ENCODE measurements at places on chromosomes 4 and X.

- no peak for DNase-seq
Measured at GRCh38 chr4:117311215-117311614, 225.8 kb upstream of the TRAM1L1 start.

DNA sequence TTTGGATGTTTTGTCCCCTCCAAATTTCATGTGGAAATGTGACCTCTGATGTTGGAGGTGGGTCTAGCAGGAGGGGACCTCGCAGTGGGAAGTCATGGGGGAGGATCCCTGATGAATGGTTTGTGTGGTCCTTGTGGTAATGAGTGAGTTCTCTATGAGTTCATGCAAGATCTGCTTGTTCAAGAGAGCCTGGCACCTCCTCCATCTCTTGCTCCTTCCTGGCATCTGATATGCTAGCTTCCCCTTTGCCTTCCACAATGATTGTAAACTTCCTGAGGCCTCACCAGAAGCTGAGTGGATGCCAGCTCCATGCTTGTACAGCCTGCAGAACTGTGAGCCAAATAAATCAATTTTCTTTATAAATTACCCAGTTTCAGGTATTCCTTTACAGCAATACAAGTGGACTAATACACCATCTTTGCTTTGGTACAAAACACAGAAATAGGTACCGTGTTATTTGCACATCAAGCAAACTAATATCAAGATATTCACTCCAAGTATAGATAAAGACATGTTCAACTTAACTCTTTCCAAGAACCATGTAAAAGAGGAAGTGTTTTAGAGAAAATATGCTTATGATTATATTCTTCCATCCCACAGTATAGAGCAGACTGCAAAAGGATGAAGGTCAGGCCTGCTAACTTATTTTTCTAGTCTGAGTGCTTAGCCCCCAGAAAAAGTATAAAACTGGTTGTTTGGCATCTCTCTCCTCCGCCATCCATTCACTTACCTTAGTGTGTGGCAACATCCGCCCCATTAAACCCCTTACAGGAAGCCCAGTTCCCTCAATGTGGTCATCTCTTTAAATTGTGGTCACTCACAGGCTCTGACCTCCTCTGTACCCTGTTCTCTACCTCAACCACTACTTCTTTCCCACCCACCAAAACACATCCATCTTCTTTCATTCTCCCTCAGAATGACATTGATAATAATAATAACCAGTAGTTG is 6.7 kb downstream of the ARAP2 start:
- DNase-seq, result no peak

DNA sequence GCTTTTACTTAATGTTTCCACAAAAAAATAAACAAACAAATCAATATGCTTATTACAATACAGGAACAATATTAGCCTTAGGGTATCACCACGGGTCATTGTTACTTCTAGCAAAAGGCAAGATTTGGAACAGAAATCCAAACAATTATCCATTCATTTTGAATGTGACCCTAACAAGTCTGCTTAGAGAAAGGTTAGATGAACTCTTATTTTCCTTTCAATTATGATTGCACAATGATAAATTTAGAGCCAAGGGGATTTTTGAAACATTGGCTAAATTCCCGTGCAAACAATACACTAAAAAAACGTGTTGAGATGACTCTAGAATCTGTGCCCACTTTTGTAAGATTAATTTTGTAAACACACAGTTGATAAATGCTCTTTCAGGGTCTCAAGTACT is 474.7 kb downstream of the PCDH7 start:
- no peak for DNase-seq

GRCh38 chrX:45274576-45274975 is 73.9 kb upstream of the DIPK2B start:
- DNase-seq, result no peak

DNA sequence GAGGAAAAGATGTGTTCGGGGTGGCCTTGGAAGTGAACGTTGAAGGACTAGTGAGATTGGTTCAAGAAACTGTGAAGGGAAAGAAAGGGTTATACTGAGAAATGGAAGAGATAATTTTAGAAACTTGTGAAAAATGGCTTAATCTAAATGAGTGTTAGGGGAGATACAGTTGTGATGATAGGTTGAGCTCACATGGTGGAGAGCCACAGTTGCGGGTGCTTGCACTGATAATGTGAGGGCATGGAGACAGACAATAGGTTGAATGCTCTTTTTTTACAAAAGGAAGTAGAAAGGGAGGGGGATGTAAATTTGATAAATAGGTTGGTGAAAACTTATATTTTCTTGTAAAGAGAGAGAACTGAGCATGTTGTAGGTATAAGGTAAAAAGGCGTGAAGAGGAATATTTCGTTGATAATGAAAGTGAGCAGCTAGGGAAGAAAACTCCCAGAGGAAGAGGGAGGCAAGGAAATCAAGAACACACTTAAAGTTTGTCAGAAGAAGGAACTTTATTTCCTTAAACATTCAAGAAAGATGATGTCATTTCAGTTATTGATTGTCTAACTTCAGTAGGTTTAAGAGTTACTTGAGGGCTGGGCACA is 8.2 kb downstream of the AREG start:
- DNase-seq, result no peak

- DNase-seq, result no peak
Measured at GRCh38 chr4:74640111-74640903, 154.0 kb downstream of the BTC start.

DNA sequence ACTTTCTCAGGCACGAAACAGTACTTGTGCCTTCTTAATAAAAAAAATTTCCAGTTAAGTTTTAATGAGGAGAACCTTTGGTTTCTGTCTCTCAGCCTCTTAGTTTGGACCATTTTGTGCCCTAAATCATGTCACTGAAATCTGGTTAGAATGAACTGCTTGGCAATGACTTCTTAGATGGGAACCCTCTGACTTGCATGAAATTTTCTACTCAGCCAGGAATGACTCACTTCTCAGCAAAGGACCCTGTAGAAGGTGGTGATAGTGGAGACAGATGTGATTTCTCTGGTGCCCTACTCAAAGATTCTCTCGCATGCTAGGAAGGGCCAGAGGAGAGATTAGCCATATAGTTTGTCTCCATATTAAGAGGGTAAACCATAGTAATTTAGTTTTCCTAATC is 50.5 kb downstream of the RASL11B start:
- no peak for DNase-seq

DNA sequence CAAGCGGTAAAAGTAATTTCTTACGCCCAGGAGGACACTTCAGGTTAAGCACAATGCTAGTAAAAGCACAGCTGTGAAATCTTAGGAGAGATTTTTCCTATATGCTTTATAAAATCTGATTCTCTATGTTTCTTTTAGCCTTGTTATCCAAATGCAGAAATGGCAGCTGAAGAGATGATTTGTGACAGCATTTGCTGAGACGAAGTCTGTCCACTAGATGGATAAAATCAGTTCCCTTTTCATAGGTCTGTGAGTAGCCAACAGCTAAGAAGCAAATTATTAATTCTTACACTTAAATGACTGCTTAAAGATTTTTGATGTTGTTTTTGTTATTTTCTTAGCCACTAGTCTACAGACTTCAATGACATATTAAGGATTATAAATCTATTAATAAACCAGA is 5.3 kb downstream of the GPM6A start:
- no peak for DNase-seq

DNA sequence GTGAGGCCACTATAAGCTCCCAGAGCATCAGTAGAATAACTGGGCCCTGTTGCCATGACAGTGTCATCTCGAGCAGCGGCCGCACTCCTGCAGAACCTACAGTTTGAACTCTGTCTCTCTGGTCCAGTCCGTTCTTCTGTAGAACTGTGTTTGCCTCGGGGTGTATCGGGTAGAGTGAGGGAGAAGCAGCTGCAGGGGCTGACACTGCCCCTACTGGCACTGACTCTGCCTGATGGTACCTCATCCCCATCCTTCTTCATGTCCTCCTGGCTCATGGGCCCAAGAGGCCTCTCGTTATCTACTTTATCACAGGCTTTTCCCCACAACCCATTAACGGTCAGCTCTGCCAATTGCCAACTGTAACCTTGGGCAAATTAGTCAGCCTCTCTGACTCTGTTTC is 96.5 kb downstream of the NPNT start:
- no peak for DNase-seq

- DNase-seq, result no peak
Measured at GRCh38 chr4:93319041-93319440, 509.5 kb upstream of the ATOH1 start.

- no peak for DNase-seq
Measured at GRCh38 chr4:158912390-158912789, 143.6 kb downstream of the FNIP2 start.

GRCh38 chr4:87497159-87497558 is 32.0 kb downstream of the SPARCL1 start:
- DNase-seq, result no peak

DNA sequence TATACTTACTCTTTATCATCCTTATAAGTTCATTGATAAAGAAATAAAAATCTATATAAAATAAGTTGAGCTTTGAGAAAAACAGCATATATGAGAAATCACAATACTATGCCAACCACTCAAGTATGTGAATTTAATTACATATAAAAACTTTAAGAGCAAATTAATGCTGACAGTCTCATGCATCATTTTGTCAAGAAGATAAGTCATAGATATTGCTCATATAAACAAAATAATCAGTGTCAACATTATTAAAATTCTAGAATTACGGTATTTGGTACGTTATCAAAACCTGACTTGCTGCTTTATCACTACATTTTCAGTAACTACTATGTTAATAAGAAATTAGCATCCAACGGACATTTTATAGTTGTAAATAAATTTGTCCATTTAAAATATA is 111.2 kb downstream of the FBXO8 start:
- no peak for DNase-seq

DNA sequence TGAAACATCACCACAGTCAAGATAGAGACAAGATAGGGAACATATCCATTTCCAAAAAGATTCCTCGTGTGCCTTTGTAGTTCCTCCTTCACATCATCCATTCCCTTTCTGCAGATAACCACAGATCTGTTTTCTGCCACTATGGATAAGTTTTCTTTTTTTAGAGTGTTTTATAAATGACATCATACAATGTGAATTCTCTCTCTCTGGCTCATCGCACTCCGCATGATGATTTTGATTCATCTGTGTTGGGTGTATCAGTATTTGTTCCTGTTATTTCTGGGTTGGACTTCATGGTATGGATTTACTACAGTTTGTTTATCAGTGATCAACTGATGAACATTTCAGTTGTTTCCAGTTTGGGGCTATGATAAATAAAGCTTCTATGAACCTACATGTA is 23.2 kb upstream of the ANXA3 start:
- DNase-seq, result no peak

DNA sequence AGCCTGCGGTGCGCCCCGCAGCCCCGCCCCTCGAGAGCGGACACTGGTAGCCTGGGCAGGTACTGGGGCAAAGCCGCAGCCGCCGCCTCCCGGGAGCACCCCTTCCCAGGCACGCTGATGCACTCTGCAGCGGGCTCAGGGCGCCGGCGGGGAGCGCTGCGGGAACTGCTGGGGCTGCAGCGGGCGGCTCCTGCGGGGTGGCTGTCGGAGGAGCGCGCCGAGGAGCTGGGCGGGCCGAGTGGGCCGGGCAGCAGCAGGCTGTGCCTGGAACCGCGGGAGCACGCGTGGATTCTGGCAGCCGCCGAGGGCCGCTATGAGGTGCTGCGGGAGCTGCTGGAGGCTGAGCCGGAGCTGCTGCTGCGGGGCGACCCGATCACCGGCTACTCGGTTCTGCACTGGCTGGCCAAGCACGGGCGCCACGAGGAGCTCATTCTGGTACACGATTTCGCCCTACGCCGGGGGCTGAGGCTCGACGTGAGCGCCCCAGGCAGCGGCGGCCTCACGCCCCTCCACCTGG is 401 bp downstream of the SOWAHD start:
- no peak for DNase-seq

- no peak for DNase-seq
Measured at GRCh38 chr4:25536564-25537320, 118.9 kb upstream of the SLC34A2 start.

GRCh38 chrX:71301195-71301924 is at the start of gene ITGB1BP2:
Gene ITGB1BP2, plus strand, starts transcription at chrX:71301750. Its CDS starts 57 bp downstream, at chrX:71301807.
- no peak for DNase-seq

GRCh38 chr4:22869235-22869634 is 176.5 kb downstream of the GBA3 start:
- no peak for DNase-seq

DNA sequence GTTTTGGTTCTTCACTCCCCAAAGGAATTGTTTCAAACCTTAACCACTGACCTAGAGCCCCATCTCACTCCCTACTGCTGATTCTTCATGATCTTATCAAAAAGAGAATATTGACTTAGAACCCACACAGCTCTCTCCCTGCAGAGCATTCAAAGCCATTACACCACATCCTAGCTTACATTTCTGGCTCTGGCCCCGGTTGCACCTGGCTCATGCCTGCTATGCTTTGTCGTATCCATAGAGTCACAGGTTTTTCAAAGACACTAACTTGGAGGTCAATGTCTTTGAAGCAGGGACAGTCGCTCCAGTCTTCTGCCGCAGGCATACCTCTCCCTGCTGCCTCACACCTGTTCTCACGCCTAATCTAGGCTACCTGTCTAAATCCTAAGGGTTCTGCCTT is 42.7 kb upstream of the FGFBP2 start:
- no peak for DNase-seq

- no peak for DNase-seq
Measured at GRCh38 chr4:165489786-165490185, 111.0 kb downstream of the CPE start.

DNA sequence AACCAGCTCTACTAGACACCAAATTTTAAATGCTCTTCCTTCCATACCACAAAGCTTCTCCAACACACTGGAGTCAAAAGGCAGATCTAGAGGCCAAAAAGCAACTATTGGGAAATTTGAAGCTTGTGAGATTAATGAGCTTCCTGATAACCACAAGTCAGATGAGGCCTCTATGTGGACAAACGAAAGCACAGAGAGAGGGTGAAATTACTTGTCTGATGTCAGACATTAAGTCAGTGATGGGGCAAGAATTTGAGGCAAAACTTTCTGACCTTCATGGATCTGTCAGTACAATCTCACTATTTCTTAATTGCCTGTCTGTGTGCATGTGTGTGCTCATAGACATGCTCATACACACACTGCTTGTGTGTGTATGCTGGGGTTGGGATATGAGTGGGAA is 103.6 kb downstream of the GUCY2F start:
- DNase-seq, result no peak

GRCh38 chr4:87469390-87469789 is 47.0 kb downstream of the NUDT9 start:
- DNase-seq, result no peak

DNA sequence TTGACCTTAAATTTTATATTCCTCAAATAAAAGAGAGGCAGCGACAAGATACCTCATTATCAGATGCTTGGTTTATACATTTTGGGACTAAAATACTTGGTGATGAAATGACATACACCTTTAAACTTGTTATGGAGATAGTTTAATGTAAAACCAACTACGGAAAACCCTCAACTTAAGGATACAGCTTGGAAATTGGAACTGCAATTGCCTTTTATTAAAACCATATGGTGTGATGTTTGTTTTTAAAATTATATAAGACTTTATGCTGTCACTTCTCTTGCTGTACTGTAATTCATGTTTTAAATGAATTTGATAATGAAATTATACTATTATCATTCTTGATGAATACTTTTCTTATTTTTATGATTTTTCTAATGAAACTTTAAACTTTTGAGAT is 25.9 kb downstream of the METTL14 start:
- DNase-seq, result no peak

GRCh38 chr4:164204434-164204833 is 549.5 kb upstream of the SMIM31 start:
- no peak for DNase-seq

All from stimulated activated CD4-positive, alpha-beta T cell treated with anti-CD3 and anti-CD28 coated beads, Interleukin-1b, Interleukin-23, amount 100 ng/mL, for 1 hour (primary cell).